ENCODE measurements at places on chromosomes 4 and X.

- DNase-seq: no peak
Observed at GRCh38 chr4:108035691-108036090, 46.0 kb downstream of the HADH start.

GRCh38 chrX:65017451-65017850 lies 41.2 kb upstream of the ZC4H2 start:
- no peak for DNase-seq

DNA sequence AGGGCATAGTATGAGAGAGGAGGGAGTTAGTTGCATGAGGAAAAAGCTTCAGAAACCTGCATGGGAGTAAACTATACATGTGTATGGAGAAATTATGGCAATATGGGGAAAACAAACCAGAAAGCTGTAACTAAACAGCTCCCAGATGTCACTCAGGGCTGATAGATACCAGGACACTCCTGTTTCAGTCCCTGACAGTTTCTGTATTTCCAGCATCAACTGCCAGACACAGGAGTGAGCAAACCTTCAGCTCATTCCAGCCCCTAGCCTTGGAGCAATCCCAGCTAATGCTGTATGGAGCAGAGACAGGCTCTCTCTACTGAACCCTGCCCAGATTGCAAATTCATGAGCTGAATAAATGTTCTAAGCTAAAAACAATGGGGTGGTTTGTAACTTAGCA lies 382.9 kb upstream of the MAGEB18 start:
- no peak for DNase-seq

DNA sequence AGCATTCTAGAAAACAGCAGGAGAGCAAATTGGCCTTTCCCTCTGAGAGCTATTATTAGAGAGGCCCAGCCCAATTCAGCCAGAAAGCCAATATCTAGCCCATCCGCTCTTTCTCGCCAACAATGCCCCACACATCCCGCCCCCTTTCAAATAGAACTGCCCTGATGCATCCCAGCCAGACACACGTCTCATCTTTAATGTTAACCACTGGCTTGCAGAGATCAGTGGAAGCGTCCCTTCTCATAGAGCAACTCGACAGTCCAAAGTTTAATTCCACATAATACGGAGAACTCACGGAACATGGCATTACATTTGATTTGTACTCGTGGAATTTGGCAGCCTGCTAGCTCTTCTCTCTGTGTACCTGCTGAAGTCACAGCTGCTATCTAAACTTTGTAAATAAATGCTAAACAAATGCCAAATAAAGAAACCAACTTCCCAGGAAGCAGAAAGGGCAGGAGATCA lies 304.4 kb downstream of the DHX15 start:
- DNase-seq: no peak

GRCh38 chr4:123624959-123625358 lies 228.4 kb downstream of the SPRY1 start:
- DNase-seq: no peak

- no peak for DNase-seq
Observed at GRCh38 chr4:127410644-127411043, 222.1 kb upstream of the INTU start.

DNA sequence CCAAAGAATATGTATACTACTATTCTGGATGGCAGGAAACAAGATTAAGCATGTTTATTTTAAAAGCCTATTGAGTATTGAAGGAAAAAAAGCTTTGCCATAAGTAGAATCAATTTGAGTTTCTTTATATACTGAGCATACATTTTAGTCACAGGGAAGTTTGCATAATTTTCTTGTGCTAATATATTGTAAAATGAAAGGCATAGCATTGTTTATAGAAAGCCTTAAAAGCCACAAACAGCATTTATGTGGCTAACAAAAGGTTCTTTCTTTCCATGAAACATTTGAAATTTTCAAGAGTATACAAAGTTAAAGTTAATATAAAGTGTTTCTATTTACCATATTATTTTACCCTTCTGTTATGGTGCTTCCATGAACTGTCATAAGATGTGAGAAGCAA lies 1133.8 kb upstream of the PCDH10 start:
- DNase-seq: no peak

DNA sequence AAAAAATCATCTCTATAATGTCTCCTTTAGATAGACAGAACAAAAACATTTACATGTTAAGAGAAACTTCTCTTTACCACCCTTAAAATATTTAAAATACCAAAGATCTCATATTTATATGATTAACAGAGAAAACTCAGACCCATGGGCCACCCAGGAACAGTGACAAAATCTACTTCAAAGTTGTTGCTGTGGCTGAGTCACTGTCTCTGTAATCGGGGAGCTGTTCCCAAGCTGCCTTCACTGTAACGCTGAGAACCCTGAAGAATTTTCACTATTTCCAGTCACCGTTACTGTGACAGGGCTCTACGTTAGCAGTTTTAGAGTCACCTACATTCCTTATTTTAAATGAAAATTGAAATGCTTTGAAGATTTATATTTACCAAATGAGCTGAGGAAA lies 9.0 kb upstream of the DAPP1 start:
- no peak for DNase-seq

- no peak for DNase-seq
Observed at GRCh38 chrX:132501606-132502005, 12.8 kb upstream of the MBNL3 start.

- DNase-seq: no peak
Observed at GRCh38 chr4:95255396-95256107, 293.2 kb downstream of the UNC5C start.

DNA sequence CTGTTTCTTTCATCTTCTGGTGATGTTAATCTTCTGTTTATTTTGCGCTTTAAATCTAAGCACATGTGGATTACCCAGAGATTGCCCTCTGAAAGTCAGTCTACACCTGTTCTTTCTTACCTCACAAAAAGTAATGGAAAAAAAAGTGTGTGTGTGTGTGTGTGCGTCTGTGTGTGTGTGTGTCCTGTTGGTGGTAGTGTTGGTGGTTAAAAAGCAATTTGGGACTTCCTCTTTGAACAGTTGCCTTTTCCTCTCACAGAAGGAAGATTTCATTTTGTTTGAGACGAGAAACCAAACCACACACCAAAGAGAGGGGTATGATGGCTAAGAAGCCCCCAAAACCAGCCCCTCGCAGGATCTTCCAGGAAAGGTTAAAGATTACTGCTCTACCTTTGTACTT lies at the start of gene STAP1:
STAP1 (plus strand) TSS at position 235 of the 400 bp plus-strand sequence; CDS start at position 318, 83 bp downstream.
- no peak for DNase-seq

DNA sequence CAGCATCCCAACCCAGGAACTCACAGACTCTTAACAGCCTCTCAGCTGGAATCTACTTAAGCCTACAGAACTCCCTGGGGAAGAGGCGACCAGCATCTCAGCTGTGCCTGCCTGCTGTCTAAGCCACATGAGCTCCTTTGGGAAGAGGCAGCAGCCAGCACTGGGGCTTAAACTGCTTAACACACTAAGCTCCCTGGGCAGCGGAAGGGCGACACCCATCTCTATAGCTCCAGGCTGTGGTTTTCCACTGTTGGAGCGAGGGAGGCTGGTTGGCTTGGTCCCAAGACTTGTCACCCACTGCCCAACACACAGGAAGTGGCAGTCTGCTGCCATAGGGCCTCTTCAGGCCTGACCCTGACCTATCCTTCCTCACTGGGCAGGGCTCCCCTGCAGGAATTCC lies 1544.1 kb upstream of the ADGRL3 start:
- DNase-seq: no peak

GRCh38 chr4:57182132-57182874 lies 72.1 kb upstream of the IGFBP7 start:
- no peak for DNase-seq

DNA sequence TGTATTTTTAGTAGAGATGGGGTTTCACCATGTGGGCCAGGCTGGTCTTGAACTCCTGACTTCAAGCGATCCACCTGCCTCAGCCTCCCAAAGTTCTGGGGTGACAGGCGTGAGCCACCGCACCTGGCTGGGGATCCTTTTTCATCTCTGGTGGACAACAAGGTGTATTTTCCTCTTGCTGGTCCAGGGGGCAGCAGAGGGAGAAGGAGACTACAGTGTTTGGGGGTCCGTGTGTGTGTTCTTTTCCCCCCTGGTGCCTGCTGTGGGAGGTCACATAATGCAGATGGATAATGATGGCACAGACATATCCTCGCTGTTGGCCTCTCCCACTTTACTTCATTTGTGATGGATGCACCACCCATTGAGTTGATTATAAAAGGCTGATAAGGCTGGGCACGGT lies 39.0 kb upstream of the CD99 start:
- no peak for DNase-seq

DNA sequence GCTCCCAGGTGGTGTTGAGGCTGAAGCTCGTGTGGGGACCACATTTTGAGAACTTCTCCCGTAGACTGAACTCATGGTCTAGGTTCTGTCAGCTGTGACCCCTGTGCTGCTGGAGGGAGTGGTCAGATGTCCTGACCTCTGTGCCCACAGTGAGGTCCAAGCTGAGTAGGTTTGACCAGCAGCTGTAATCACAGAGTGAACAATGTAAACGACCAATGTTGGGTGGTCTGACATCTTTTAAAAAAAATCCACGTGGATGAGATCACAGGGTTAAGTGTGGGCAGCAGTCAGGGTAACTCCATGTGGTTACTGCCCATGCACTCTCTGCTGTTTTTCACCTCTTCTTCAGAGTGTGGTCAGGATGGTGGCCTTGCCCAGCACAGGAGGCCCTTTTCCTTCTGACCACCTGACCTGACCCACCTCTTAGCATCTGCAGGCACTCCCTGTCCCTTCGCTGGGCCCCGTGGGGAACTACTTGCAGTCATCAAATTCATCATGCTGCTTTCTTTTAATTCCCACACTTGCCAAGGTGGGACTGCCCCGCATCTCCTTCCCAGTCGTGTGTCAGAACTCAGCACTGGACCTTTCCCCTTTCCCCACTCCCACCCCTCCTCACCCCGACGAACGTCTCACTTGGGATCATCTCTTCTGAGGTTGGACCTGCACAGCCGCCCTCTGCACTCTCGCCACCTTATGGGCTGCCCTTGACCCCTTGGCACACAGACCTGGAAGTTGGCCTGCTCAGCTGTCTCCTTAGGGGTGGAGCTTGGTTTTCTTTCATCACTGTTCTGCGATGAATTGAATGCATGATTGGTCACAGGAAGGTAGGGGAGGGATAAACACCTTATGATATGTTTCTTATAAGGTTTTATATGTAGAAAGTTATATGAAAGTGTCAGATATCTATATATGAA lies 120.1 kb downstream of the PTTG2 start:
- no peak for DNase-seq

GRCh38 chrX:106670631-106671030 lies 55.9 kb upstream of the RNF128 start:
- no peak for DNase-seq

GRCh38 chrX:143306991-143307937 lies 210.0 kb downstream of the SPANXN3 start:
- DNase-seq: peak; percentile 9

GRCh38 chr4:99724067-99724466 lies 66.4 kb upstream of the C4orf54 start:
- no peak for DNase-seq

DNA sequence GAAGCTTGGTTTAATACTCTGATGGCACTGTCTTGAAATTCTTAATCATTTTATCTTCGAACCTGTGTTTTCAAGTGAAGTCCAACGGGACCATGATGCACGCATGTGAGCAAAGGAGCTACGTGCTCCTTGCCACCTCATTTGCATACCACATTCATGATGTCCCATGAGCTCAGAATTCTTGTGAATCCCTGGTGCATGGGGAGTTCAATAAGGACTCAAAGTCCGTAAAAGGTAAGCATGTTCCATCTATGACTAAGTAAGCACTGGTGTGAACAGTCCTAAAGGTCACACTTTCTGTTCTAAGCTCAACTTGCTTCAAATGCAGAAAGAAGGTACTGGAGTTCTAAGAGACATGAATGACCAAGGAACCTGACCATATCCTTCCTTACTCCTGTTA lies 13.1 kb upstream of the GPM6B start:
- DNase-seq: no peak

DNA sequence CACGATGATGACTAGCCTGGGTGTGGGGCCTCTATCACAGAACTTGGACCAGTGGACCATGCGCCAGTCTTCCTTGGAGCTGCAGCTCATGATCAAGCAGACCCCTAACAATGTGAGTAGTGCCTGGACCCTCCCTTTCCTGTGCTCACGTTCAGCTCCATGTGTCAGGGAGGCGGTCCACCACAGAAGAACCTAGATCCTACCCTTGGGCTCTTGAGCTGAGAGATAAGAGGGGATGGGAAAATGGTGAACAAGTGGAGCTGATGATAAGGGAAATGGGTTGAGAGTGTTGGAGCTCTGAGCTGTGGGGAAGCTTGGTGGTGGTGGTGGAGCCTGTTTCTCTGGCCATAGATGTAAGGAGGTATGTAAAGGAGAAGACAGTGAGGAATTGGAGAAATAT lies 13.1 kb downstream of the MED12 start:
- DNase-seq: no peak

GRCh38 chr4:147428583-147428982 lies 52.3 kb upstream of the EDNRA start:
- no peak for DNase-seq

DNA sequence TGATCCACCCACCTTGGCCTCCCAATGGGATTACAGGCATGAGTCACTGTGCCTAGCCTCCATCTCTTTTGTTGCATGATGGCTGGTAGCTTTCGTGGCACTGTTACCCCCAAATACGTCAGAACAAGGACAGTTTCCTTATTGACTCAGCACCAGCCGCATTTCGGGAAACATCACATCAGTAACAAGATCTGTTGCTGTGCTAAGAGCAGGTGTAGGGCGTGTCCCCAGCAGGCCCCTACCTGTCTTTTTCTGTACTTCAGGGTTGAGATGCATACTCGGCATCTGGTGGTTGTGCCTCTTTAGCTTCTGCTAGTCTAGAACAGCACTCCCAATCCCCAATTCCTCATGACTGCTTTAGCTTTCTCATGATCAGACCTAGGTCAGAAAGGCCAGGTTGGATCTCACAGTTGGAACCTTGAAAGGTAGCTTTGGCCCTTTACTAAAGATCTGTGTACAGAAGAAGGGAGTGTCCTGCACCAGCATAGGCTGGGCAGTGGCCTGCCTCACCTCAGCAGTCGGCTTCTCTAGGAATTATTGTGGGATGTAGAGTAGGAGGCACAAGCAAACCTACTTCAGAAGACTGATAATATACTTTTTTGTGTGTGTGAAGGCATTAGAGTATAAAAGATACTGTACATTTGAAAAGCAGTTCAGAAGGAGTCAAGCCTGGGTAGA lies 36.8 kb downstream of the NSD2 start:
- DNase-seq: peak; percentile 80

DNA sequence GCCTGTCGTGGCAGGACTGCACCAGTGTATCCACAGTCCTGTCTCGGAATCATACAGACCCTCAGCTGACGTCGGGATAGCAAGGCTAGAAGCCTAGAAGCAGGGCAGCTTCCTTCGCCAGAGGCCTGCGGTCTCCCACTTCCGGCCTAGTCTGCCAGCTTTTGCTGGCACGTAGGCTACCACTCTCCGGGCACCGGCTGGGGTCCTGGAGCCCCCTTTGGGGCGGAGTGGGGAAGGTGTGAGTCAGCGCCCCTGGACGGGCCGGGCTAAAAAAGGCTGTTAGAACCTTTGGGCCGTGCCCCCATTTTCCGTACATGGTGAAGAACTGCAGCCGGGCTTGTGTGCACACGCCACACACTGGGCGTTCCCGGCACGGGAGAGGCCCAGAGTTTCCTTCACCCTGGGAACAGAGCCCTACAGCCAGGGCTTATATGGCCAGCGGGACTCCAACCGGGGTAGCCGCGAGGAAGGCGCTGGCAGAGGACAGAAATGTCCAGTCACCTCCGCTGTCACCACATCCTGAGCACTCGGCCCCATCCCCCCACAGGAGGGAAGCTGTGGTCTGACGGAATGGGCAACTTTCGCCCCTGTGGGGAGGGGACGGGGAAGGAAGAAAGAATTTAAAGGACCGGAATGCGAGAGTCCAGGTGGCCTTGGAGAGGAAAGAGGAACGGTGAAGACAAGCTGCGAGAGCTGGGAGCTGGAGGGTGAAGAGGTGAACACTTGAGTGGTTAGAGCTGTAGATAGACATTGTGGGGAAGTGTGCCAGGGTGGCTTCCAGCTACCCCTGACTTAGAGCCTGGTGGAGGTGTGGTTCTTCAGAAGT lies 4.6 kb downstream of the MAGIX start:
- DNase-seq: no peak
